CD4-positive, alpha-beta T cell treated with Interleukin-6 for 4 hours (primary cell): ENCODE measurements at places on chromosomes 3 and 15.

GRCh38 chr3:16840101-16840424, 44.7 kb upstream of the PLCL2 start:
- DNase-seq = no peak

DNA sequence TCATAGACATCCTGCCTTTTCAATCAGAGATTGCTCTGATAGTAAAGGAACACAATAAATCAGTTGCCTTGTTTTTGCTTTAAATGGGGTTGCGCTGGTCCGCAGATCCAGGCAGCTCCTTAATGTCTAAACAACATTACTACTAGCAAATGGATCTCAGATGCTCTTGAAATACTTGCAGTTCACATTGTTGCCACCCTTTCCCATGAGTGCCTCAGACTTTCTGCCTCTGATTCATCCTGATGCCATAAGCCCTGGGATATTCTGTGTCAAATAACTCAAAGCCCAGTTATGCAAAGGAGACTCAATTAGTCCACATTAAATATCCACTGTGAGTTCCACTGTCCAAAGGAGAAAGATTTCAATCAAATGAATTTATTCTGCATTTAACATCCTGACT, 196.7 kb downstream of the PLCH1 start:
- no peak for DNase-seq

DNA sequence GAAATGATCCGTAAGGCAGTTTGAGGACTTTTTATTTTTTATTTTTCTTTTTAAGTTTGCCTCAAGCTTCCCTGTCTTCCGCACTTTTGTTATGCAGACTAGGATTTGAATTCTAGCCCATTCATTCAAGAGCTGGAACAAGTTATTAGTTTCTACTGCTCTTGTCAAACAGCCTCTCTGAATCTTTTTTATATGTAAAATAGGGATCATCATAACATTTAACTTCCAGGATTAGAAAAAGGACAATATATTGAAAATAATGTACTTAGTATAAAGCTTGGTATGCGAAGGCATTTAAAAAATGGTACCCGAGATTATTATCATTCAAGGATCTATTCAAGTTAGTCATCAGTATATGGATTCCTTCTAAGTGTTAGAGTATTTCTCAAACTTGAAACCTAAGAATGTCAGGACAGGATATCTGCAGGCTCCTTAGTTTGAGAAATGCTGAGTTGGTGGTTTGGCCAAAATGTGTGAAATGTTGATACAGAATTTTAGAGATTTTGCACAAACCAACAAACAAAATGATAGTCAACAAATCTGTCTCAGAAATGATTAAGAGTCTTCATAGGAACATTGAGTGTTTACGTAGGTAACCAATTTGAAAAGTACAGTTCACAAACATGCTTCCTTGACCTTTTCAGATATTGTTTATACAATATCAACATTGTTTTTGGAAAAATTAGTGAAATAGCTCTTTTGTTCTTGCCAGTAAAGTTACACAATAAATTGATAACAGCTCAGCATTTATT, 40.5 kb upstream of the IGSF10 start:
- DNase-seq = no peak

DNA sequence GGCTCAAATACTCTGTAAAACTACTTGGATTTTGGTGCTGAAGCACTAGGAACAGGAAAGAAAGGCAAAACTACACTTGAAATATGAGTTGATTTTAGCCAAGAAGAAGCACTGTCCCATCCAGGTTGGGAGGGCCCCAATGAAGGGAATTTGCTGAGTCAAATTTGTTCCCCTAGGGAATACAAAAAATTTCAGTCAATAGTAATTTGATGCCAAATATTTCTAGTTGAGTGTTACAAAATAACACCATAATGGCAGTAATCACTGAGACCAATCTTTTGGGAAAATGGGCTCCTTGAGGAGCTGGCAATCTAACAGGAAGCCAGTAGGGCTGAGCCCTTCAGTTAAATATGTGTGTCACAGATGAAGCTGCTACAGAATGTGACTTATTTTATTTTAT, 896.9 kb downstream of the DIPK2A start:
- DNase-seq = no peak

GRCh38 chr15:35393398-35393797, 152.6 kb downstream of the DPH6 start:
- no peak for DNase-seq
